AG09319 (cell line): ENCODE measurements at places on chromosomes 12 and 14.

GRCh38 chr12:108600702-108601007, 2.8 kb upstream of the TMEM119 start:
- DNase-seq: no peak

DNA sequence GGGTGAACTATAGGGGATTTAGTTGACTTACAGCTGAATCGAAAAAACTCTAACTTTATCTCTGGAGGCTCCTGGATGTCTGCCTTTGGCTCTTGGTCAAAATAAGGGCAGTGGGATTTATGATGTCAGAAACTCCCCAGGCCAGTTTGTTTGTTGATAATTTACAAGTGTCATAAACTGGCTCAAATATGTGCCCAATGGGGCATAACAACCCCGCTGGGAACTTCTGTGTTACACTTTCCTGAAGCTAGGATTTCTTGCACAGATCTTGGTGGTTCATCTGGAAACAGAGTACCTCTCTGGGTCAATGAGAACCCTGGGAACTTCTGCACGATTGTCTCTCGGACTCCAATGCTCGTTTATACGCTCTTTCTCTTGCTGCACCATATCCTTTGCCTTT, 58.7 kb upstream of the MUCL1 start:
- no peak for DNase-seq

DNA sequence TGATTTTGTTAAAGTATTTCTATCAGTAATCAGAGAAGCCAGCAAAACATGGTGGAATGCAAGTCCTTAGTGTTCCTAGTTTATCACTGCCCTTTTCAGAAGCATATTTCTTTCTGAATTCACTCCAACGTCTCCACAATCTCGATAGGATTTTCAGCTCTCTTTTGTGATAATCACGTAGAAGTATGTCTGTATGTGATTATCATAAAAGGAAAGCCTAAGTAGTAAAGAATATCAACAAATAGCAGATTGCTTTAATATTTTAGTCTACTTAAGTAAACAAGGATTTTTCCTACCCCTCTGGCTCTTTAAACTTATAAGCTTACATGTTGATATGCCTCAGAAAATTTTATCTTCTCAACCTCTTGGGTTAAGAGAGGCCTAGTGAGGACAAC, 147.4 kb upstream of the NUDT4 start:
- no peak for DNase-seq

DNA sequence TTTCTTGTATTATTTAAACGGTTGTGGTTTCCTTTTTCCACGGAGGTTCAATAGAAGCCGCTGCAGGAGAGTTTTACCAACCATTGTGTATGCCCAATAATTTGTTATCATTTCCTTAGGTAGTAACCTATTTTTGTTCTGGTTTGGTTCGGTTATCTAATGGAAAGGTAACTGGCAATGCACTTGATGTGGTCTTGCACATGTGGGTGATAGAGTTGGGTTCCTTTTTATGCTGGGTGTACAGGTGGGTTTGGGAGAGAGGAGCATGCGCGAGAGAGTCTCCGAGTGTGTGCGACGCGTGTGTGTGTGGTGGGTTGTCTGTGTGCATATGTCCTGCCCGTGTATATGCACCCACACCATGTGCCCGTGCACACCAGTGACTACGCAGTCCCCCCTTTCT, 102.7 kb upstream of the FKBP4 start:
- no peak for DNase-seq

GRCh38 chr14:34174973-34175372, 224.1 kb upstream of the EGLN3 start:
- DNase-seq: no peak

DNA sequence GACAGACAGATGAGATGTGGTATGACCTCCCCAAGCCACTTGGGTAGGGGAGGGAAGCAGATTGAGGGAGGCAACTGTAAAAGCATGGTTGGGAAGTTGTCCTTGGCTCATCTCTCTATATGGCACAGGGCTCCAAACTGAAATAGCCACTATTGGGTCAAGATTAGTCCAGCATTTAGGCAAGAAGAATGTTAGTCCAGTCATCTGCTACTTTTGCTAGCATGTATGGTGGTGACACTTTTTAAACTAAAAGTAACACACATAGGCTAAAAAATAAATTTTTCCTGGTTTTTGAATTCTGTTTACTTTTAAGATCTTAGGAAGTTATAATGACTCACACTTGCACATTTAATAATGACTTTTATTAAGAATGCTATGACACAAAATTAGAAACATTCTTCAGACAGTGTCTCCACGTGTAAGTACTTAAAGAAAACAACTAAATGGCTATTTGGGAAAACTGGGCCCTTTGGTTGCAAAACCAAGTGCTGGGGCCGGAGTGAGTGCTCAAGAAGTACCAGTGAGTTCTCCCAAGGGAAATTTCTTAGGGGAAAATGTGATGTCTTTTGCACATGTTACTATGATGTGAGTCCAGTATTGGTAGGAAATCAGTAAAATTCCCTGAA, 179.1 kb upstream of the HIF1A start:
- no peak for DNase-seq

GRCh38 chr14:105147671-105148603, 20.6 kb downstream of the JAG2 start:
- DNase-seq: no peak
